ENCODE measurements at places on chromosomes 1 and 21. TPM values are rescaled to one million over a fixed set of nuclear protein-coding genes. Genes with fewer than 3 reads are reported as not detected.

IGSF21 gene
- not detected for total RNA-seq

FCRL2 gene
- total RNA-seq, result 0.03 TPM

UBXN10 gene
- 0.08 TPM for total RNA-seq

TNFRSF4 gene
- total RNA-seq, result not detected

FLG gene
- total RNA-seq, result not detected

OR2T35 gene
- total RNA-seq, result not detected

USP25 gene
- 17.9 TPM for total RNA-seq

ANGPTL3 gene
- not detected for total RNA-seq

HES4 gene
- 8.4 TPM for total RNA-seq

KRTAP22-2 gene
- not detected for total RNA-seq

PODN gene
- total RNA-seq, result not detected

FMO3 gene
- total RNA-seq, result 0.11 TPM

ZNF593OS gene
- total RNA-seq, result not detected

PGLYRP4 gene
- not detected for total RNA-seq

BCL2L15 gene
- total RNA-seq, result not detected

SERTAD4 gene
- 2.7 TPM for total RNA-seq

NUP210L gene
- not detected for total RNA-seq

ITLN2 gene
- total RNA-seq, result 0.90 TPM

LCE1A gene
- total RNA-seq, result not detected

KIF14 gene
- total RNA-seq, result 10.2 TPM

KLHDC9 gene
- not detected for total RNA-seq

LRRIQ3 gene
- total RNA-seq, result 0.55 TPM

RNF207 gene
- 1.5 TPM for total RNA-seq

ELAPOR1 gene
- not detected for total RNA-seq

MTOR gene
- total RNA-seq, result 34.5 TPM

TSTD1 gene
- total RNA-seq, result 1.8 TPM

C1QA gene
- not detected for total RNA-seq

MSH4 gene
- total RNA-seq, result 0.16 TPM

TP73 gene
- total RNA-seq, result 0.32 TPM

BRDT gene
- not detected for total RNA-seq

MYBPH gene
- total RNA-seq, result not detected

FNDC5 gene
- 0.42 TPM for total RNA-seq

TRIM46 gene
- total RNA-seq, result 1.3 TPM

TMEM269 gene
- not detected for total RNA-seq

TCHH gene
- total RNA-seq, result 0.27 TPM

LRRC71 gene
- not detected for total RNA-seq

SAMD13 gene
- total RNA-seq, result 5.9 TPM

CELF3 gene
- not detected for total RNA-seq

ATP1A2 gene
- total RNA-seq, result not detected

KRTAP19-3 gene
- not detected for total RNA-seq

KDF1 gene
- total RNA-seq, result not detected

ILDR2 gene
- 0.90 TPM for total RNA-seq

HENMT1 gene
- total RNA-seq, result not detected

DCDC2B gene
- total RNA-seq, result not detected

OR2L2 gene
- not detected for total RNA-seq

ALDH4A1 gene
- total RNA-seq, result 10.1 TPM

RHBDL2 gene
- total RNA-seq, result not detected

All from SK-MEL-5 (cell line).